WERI-Rb-1 (cell line): ENCODE measurements at places on chromosomes 1 and 21.

DNA sequence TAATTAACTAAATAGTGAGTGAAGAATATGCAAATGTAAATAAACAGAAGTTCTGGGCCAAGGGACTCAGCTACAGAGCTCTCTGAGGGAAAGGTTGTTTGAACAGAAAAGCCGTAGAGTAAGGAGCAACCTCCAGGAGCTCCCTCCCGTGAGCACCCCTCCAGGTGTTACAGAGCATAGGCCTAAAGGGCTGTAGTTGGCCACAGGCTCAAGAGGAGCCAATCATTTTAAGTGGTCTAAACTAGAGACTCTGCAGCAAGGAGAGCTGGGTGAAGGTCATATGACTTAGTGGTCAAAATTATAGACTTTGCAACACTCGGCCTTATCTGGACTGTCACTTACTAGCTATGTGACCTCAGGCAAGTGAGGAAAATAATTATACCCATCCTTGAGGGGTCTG, 19.1 kb upstream of the RXRG start:
- DNase-seq: peak; percentile 34

DNA sequence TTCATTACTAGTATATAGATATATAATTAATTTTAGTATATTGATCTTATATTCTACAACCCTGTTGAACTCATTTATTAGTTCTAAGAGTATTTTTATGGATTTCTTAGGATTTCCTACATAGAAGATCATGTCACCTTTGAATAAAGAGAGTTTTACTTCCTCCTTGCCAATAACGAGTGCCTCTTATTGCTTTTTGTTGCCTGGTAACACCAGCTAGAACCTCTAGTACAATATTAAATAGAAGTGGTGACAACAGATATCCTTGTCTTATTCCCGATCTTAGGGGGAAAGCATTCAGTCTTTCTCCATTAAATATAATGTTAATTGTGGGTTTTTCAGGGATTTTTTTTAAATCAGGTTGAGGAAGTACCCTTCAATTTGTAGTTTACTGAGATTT, 40.8 kb downstream of the WNT2B start:
- no peak for DNase-seq

DNA sequence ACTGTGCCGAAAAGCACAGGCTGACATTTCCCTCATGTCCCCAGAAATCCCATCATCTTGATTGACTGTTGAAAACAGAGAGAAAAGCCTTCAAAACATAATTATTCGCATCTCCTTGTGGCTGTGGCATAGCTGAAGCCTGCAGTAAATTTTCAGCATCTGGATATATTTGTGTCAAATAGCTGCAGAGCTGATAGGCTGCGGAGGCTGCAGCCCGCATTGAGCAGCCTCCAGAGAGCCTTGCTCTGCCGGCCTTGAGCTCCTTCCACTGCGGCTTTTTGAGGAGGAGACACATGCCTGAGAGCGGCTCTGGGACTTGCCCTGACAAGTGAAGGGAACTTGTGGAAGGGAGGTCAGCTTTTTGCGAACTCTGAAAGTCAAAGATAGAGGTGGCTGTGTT, 144.7 kb downstream of the RYR2 start:
- DNase-seq: no peak

DNA sequence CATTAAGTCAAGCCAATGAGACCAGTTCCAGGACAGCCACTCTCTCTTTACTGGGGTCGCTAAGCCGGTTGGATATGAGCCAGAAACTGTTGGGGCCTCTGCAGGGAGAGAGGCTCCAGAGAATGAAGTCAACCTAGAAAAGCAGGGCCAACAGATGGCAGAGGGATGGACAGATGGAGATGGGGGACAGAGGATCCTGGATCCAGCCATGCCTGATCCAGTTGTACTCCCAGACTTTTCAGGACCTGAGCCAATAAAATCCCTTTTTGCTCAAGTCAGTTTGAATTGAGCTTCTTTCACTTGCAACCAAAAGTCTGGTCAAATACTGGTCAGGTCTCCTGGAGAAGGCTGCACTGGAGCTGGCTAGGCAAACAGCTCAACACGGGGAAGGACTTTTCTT, 2.2 kb downstream of the DHCR24 start:
- DNase-seq: peak; percentile 49
